ENCODE measurements at places on chromosomes 2 and 18.
A peak's percentile ranks its signal among the peaks of the same experiment; 100 is the strongest.

DNA sequence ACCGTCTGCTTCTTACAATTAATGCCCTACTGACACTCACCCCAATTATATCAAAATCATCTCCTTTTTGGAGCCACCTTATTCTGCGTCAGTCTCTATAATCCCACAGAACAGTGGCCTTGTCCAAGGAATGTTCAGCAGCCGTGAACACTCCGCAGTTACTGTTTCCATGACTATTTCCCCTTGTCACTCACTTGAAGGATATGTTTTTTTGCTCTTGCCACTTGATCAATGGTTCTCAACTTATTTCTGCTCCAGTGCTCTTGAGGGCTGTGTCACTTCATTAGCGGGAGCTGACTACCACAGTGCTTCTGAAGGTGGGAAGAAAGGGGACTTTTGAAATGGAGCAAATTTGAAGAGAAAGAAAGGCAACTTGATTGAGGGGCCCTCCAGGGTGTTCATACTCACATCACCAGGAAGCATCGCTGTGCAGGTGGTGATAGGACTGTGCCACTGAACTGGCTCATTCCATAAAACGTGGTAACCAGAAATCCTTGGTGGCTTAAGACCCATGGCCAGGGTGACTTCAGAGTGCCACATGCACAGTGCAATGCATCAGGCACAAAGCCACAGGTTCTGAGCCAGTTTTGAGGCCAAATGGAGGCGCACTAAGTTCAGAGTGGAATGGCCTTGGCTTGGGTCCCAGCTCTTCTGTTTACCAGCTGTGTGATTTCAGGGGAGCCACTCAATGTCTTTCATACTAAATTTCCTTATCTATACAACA is 320.6 kb upstream of the RAB12 start:
- H3K27ac ChIP-seq: no peak overlapping the region
- no peak for DNase-seq
- H3K27me3 ChIP-seq: no peaks in the 10 kb centered on the region
- H3K36me3 ChIP-seq: no peaks in the 10 kb centered on the region
- H3K4me1 ChIP-seq: no peaks in the 10 kb centered on the region

GRCh38 chr2:105578166-105578565 is 166.5 kb upstream of the NCK2 start:
- no peak overlapping the region for H3K27ac ChIP-seq
- no peak overlapping the region for H3K4me3 ChIP-seq
- no peaks in the 10 kb centered on the region for H3K36me3 ChIP-seq
- peaks cover 12% of the 10 kb centered on the region for H3K4me1 ChIP-seq
- no peaks in the 10 kb centered on the region for H3K27me3 ChIP-seq
- DNase-seq: no peak

DNA sequence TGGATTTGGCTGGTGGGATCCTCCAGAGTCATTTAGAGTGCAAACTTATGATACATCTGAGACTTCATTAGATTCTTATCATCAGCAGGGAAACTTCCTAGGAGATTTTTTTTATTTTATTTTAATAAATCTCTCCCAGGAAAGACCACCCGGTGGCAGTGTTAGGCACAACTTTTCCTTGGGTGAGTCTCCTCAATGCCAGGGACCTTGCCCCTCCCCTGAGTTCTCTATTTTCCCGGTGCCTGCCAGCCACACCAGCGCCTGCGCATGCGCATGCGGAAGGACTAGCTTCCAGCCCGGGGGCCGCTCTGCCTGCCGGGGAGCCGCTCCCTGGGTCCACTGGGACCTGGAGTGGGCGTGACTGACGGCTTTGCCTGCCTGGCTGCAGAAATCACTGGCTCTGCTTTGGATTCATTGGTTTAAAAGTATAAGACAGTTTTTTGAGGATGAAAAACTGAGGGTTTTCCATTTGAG is 86.6 kb downstream of the TMEM182 start:
- H3K36me3 ChIP-seq: no peaks in the 10 kb centered on the region
- no peaks in the 10 kb centered on the region for H3K4me1 ChIP-seq
- H3K4me3 ChIP-seq: no peak overlapping the region
- DNase-seq: no peak
- no peaks in the 10 kb centered on the region for H3K27me3 ChIP-seq

- H3K4me3 ChIP-seq: no peak overlapping the region
- H3K4me1 ChIP-seq: no peaks in the 10 kb centered on the region
- no peak for DNase-seq
- no peaks in the 10 kb centered on the region for H3K27me3 ChIP-seq
Observed at GRCh38 chr2:210363261-210363660, 48.3 kb upstream of the MYL1 start.

DNA sequence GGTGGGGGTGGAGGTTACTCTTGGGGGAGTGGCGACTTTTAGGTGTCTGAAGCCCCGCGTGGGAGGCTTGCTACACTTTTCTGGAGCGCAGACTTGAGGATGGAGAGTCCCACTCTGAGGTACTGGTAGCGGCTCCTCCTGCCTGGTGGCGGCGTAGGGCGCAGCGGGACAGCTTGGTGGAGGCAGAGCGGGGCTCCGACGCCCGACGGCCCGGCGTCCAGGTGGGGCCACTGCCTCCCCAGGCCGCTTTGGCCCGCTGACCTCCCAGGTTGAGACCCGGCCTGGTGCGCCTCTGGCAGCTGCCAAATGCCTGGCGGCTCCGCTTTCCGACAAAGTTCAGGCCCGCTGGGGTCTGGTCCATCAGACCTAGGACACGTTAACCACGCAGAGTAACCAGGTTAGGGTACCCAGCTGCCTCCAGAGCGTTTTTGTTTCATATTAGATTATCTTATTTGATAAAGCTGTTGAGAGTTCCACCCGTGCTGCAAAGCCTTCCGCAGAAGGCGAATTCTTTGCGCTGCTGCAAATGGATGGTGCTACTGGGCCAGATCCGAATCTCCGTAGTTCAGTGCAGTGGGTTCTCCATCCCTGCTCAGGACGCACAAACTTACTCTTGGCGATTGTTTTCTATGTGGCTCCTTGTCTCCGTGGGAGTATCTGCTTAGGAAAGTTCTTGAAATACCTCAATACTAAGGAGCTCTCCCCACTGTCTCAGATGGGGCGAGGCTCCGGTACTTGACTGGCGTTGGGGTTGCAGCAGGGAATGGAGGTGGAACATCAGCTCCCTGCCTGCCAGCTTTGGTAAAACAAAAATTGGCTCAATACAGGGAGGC is 405.9 kb downstream of the XIRP2 start:
- H3K27ac ChIP-seq: no peak overlapping the region
- peaks cover 15% of the 10 kb centered on the region for H3K4me1 ChIP-seq
- no peaks in the 10 kb centered on the region for H3K27me3 ChIP-seq

GRCh38 chr2:88753833-88754584 is 62.5 kb downstream of the RPIA start:
- no peak for DNase-seq
- no peak overlapping the region for H3K4me3 ChIP-seq
- H3K27me3 ChIP-seq: no peaks in the 10 kb centered on the region
- no peak overlapping the region for H3K27ac ChIP-seq
- H3K36me3 ChIP-seq: no peaks in the 10 kb centered on the region
- no peaks in the 10 kb centered on the region for H3K4me1 ChIP-seq

GRCh38 chr2:200309296-200310049 is 3.0 kb downstream of the SPATS2L start:
- no peak overlapping the region for H3K4me3 ChIP-seq
- H3K4me1 ChIP-seq: peaks cover 71% of the 10 kb centered on the region
- DNase-seq: no peak

- no peaks in the 10 kb centered on the region for H3K36me3 ChIP-seq
- no peaks in the 10 kb centered on the region for H3K27me3 ChIP-seq
- H3K27ac ChIP-seq: no peak overlapping the region
- no peak for DNase-seq
Observed at GRCh38 chr2:150212722-150213171, 274.7 kb downstream of the RND3 start.

- no peaks in the 10 kb centered on the region for H3K27me3 ChIP-seq
- no peaks in the 10 kb centered on the region for H3K36me3 ChIP-seq
- no peak overlapping the region for H3K4me3 ChIP-seq
- no peak overlapping the region for H3K27ac ChIP-seq
- H3K4me1 ChIP-seq: peaks cover 28% of the 10 kb centered on the region
Observed at GRCh38 chr2:216540920-216541319, 42.3 kb downstream of the RPL37A start.

DNA sequence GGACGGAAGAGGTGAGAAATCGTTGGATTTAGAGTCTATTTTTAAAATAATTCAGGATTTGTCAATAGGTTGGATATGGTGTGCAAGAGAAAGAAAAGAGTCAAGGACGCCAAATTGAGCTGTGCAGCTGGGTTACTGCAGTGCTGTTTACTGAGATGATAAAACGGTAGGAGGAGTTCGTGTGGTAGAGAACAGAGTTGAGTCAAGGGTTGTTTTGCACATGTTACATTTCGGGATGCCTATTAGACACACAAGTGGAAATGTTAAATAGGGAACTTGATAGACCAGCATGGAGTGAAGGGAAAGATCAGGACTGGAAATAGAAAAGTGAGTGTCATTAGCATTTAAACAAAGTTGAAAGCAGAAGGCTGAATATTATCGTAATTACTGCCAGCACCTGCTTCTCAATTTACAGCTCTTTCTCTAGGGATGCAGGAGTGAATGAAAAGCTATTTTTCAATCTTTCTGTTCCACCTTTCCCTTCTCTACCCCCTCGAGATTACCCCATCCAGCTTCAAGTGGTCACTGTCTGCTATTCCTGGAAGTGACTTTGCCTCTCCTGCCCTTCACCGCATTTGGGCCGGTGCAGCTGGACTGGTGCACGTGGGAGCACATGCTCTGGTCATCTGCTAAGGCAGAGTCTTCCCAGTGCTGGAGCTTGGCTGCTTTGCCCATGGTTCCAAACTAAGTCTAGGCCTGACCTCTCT is 30.3 kb downstream of the GPR75 start:
- no peak for DNase-seq
- no peaks in the 10 kb centered on the region for H3K36me3 ChIP-seq
- no peak overlapping the region for H3K27ac ChIP-seq
- no peak overlapping the region for H3K4me3 ChIP-seq
- H3K27me3 ChIP-seq: no peaks in the 10 kb centered on the region
- peaks cover 17% of the 10 kb centered on the region for H3K4me1 ChIP-seq

- no peak overlapping the region for H3K4me3 ChIP-seq
- H3K36me3 ChIP-seq: no peaks in the 10 kb centered on the region
- H3K27ac ChIP-seq: no peak overlapping the region
- no peaks in the 10 kb centered on the region for H3K27me3 ChIP-seq
- DNase-seq: no peak
- peaks cover 66% of the 10 kb centered on the region for H3K4me1 ChIP-seq
Observed at GRCh38 chr2:109266998-109267854, 138.2 kb downstream of the SH3RF3 start.

- H3K4me3 ChIP-seq: peak overlapping the region; percentile 95
- peaks cover 24% of the 10 kb centered on the region for H3K4me1 ChIP-seq
- no peaks in the 10 kb centered on the region for H3K27me3 ChIP-seq
- peak overlapping the region; percentile 71 for H3K27ac ChIP-seq
- H3K36me3 ChIP-seq: peaks cover 33% of the 10 kb centered on the region
Observed at GRCh38 chr2:121735518-121736074, 1.1 kb downstream of the NIFK start.

DNA sequence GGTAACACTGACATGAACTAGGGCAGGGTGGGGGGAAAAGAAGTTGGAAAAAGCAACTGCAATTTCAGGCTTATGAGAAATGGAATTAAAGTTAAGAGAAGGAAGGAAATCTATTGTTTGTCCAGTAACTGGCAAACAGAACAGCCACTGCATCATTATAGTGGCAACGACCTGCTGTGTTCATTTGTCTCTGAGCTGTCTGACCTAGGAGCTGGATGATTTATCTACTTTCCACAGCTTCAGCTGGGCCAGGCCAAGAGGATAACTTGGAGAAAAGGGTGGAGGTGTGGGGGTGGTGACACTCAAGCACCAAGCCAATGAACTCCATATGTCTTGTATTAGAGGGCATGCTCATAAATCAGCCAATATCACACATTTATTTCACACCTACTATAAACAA is 291.5 kb upstream of the KLHL29 start:
- H3K36me3 ChIP-seq: no peaks in the 10 kb centered on the region
- DNase-seq: peak; percentile 22
- H3K4me3 ChIP-seq: no peak overlapping the region
- no peaks in the 10 kb centered on the region for H3K27me3 ChIP-seq

DNA sequence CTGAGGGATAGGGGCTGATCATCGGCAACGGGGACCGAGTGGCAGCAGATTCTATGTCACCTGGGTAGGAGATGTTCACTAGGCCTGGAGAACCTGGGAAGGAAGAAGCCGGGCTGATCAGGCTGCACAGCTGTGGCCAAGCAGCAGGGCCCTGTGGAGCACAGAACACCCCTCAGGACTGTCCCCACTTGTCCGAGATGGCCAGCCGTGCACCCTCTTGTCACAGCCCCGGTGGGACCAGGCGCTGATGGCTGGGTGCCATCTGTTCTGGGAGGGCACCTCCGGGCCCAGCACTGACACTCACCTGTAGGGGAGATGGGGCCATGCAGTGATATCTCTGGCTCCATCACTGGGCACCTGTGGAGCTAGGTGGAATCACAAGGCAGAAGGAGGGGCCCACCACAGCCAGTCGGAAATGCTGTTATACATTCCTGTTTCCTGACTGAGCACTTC is 217.9 kb upstream of the RAB6C start:
- no peak overlapping the region for H3K27ac ChIP-seq
- peaks cover 16% of the 10 kb centered on the region for H3K4me1 ChIP-seq
- no peaks in the 10 kb centered on the region for H3K27me3 ChIP-seq
- peak; percentile 67 for DNase-seq
- no peak overlapping the region for H3K4me3 ChIP-seq

DNA sequence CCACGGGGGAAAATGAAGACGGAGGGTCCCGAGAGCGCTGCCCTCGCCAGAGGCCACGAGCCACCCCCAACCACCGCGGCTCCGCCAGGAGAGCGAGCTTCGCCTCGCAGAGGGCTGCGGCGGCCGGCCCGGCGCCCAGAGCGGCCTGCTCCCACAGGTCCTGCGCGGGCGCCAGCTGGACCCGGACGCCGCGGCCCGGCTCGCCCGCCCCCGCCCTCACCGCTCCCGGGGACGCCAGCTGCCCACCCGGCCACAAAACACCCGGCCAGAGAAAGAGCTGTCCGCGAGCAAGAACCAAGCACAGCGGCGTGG is 709 bp downstream of the PTPN2 start:
- H3K36me3 ChIP-seq: no peaks in the 10 kb centered on the region
- H3K4me1 ChIP-seq: peaks cover 37% of the 10 kb centered on the region
- DNase-seq: peak; percentile 90
- peak overlapping the region; percentile 99 for H3K27ac ChIP-seq
- H3K27me3 ChIP-seq: no peaks in the 10 kb centered on the region

- no peaks in the 10 kb centered on the region for H3K4me1 ChIP-seq
- no peaks in the 10 kb centered on the region for H3K36me3 ChIP-seq
- H3K4me3 ChIP-seq: no peak overlapping the region
Observed at GRCh38 chr18:30709595-30709994, 332.9 kb downstream of the DSC3 start.

DNA sequence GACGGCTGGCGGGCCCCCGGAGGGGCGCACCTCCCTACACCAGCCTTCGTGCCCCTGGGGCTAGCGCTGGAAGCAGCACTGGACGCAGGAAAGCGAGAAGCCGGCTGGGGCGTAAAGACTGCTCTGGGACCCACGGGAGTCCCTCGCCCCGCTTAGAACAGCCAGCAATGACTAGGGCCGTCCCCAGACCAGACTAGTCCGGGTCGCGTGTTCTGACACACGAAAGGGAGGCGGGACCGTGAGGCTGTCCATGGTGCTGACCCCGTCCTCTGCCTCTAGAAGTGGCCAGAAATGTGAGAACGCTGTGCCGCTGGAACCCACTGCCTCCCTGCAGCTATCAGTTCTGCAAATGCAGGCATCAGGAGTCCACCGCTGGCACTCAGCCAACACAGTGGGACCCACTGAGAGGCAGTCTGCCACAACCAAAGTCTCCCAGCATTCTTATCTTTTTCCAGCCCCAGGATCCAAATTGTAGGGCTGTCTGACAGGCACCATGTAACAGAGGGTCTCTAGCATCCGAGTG is at the start of gene UCN:
Gene UCN, minus strand, starts transcription at position 87 of the 523 bp plus-strand sequence. CDS start 550 bp downstream, outside the sequence.
- H3K27me3 ChIP-seq: peaks cover 22% of the 10 kb centered on the region
- H3K4me1 ChIP-seq: peaks cover 23% of the 10 kb centered on the region
- H3K27ac ChIP-seq: no peak within 1 kb of the TSS
- DNase-seq: no peak
- no peaks in the 10 kb centered on the region for H3K36me3 ChIP-seq
- H3K4me3 ChIP-seq: no peak within 1 kb of the TSS
